ENCODE measurements at places on chromosomes 11 and 22.

- no peak for DNase-seq
These were observed 8.1 kb downstream of the ATG13 start for GRCh38 chr11:46625406-46625805.

GRCh38 chr22:46352691-46353386, 17.3 kb downstream of the TRMU start:
- peak; percentile 33 for DNase-seq

- no peak for DNase-seq
These were observed 15.6 kb upstream of the JAM3 start for GRCh38 chr11:134052988-134053945.

DNA sequence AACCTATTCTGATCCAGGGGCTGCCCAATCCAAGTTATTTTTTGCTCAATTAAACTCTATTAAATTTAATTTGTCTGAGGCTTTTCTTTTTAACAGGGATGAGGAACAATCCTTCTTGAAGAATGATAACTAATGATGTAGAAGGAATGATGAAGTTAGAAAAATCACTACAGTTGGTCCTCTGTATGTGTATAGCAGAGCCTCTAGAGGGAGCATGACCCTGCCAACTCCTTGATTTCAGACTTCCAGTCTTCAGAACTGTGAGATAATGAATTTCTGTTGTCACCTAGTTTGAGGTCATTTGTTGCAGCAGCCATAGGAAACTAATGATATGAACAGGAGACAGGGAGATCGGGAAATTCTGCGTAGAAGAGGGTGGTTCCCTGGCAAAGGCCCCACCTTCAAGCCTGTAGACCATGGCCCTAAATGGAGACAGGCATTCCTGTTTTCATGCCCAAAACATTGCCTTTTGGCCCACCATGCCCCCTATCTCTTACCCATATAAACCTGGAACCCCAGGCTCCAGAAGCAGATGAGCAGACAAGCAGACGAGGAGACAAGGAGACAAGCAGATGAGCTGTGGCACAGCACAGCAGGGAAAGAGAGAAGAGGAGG, 7.7 kb upstream of the QSER1 start:
- peak; percentile 28 for DNase-seq

- no peak for DNase-seq
These were observed 1038.5 kb downstream of the NTM start for GRCh38 chr11:132408877-132409276.

DNA sequence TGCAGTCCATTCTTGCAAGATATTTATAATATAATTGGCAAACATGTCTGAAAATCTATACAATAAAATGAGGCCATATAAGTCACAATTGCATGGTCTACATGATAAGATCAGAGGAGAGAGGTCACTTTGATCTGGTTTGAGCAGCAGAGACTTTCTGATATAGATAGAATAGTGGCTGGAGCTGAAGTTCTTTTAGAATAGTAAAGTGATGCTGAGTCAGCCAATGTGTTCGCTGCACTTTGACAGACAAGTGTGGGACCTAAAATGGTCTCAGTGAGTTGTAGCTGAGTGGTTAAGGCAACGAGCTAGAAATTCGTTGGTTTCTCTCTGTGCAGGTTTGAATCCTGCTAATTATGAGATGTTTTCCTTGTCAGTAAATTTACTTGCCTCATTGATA, 257.0 kb upstream of the C11orf87 start:
- no peak for DNase-seq

- no peak for DNase-seq
These were observed 234.7 kb downstream of the BRD1 start for GRCh38 chr22:49592780-49593501.

DNA sequence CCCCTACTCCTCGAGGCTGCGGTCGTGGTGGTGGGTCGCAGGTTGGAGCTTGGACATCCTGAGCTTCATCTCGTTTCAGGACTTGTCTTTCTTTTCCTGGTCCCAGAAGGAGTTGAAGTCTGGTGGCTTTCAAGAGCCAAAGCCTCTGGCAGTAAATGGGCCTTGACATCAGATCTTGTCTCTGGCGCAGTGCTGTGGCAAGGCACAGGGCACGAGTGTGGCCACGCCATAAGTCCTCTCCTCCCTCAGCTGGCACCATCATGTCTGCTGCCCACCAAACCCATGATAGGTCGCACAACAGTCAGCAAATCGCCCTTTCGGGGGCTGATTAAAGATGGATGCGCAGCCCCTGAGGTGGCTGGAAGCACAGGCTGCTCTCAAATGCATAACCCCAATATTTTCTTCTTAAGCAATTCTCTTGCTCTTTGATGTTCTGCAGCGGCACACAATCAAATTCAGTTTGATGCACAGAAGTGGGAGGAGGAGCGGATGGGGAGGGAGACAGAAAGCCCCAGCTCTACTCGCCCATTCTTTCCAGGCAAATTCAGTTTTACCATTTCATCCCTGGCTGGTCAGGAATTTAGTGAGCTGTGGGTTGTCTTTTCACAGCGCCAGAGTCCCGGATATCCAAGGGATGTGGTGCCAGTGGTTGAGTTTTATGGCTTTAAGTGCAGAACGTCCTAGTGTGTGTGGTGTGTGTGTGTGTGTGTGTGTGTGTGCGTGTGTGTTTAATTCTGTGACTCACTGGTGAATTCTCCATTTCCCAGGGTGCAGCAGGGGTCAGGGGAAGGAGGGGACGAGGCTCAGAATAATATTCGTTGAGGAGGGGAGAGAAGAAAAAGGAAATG, 162.0 kb downstream of the DSCAML1 start:
- DNase-seq: no peak

- no peak for DNase-seq
These were observed 58.3 kb upstream of the LINC01488 start for GRCh38 chr11:69423181-69423580.

DNA sequence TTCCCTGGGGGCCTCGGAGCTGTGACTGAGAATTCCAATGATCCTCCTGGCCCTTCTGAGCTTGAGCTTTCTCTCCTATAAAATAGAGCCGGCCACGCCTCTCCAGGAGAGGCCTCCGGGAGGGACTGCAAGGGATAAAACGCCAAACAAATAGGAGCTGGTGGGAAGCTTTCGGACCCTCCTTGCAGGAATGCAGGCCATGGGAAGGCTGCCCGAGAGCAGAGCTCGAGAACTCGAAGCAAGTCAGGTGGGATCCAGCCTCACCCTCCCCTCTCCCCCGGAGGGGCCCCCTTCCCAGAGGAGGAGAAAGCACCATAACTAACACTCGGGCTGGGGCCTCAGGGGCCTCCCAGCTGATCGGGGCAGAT, 34.6 kb downstream of the FLRT1 start:
- DNase-seq: no peak

GRCh38 chr11:69438286-69438920, 43.1 kb upstream of the LINC01488 start:
- DNase-seq: no peak

DNA sequence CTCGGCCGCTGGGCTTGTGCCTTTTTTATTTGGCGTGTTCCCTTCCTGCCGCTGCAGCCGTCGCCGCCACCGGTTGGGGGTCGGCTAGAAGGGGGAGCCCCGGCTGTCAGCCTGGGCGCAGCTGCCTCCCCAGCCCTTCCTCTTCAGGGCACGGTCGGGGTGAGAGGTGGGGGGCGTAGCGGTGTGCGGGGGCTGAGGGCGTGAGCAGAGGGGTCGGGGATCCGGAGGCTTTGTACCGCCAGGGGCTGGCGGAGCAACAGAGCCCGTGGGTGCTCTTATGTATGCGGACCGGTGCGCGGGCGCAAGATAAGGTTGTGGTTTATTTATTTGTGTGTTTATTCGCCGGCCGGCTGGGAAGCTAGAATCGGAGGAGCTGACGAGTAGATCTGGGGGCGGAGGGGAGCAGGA, 477 bp downstream of the ZBTB16 start:
- peak; percentile 49 for DNase-seq

- peak; percentile 58 for DNase-seq
These were observed 5.9 kb downstream of the PHOX2A start for GRCh38 chr11:72238040-72238450.

DNA sequence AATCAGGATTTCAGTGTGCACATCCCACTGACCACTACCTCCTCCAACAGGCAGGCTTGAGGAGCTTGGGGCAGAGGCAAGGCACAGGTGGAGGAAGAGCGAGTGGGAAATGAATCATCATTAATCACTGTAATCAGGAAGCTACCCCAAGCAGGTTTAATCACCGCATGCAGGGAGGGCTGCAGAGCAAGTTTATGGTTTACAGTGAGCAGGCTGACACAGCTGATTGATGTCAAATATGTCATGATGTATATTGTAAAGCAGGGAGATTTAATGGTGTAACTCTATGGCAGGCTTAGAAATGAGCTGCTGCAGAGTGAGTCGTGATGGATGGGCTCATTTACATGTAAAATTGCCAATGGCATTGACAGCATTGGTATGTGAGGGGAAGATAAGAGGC, 441.0 kb downstream of the NTM start:
- peak; percentile 19 for DNase-seq

DNA sequence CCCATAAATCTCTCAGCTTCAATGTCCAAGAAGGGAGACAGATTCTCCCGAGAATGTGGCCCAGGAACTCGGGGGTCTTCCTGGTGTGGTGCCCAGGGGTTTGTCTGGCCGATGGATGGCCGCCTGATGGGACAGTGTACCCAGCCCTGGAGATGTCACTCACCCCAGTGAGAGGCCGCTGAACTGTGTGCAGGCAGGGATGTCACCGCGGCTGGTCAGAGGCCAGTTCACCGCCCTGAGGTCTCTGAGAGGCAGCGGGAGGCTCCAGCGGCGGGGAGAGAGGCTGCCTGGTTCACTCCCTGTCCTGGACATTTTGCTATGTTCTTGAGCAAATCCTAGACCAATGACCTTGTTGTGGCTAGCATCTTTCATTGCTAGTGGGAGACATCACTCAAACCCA, 1349.5 kb downstream of the BRD1 start:
- no peak for DNase-seq

DNA sequence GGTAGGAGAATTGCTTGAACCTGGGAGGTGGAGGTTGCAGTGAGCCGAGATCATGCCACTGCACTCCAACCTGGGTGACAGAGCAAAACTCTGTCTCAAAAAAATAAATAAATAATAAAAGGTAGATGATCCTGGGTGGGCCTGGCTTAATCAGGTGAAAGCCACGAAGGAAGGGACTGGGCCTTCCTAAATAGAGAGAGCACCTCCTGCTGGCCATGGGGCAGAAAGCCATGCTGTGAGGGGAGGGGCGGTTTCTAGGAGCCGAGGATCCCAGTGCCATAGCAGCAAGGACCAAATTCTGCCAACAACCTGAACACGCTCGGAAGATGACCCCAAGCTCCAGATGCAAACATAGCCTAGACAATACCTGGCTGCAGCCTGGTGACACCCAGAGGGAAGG, 24.5 kb upstream of the DGKZ start:
- peak; percentile 42 for DNase-seq

DNA sequence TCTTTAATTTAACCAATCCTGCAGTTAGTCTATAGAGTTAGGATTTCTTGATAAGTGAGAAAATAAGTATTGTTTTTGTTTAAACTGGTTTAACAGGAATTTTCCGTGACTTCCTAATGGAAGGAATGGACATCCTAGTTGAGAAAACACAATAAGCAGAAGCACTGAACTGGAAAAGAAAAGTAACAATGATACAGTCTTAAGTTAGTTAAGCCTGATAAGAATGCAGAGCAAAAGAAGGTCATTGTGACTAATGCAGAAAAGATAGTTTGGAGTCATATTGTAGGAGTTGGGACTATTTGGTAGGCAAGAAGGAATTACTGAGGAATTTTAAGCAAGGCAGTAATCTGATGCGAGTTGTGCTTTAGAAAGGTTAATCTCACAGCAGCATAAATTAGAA, 11.7 kb downstream of the RNF141 start:
- DNase-seq: no peak

DNA sequence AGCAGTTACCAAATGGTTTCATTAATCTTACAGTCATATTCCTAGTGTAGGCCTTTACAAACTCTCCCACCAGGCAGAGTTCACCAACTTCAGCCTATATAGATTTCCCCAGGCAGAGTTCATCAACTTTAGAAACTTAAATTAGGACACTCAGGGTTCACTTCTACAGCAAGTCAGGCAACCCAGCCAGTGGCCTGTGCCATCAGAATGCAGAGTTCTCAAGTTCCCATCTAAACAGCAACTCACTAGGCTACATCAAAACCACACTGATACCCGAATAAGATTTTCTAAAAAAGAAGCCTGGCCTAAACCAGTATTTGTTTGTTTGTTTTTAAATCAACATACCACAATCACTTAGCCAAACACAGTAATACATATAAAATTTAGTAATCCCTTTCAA, 33.7 kb downstream of the PICALM start:
- peak; percentile 36 for DNase-seq

DNA sequence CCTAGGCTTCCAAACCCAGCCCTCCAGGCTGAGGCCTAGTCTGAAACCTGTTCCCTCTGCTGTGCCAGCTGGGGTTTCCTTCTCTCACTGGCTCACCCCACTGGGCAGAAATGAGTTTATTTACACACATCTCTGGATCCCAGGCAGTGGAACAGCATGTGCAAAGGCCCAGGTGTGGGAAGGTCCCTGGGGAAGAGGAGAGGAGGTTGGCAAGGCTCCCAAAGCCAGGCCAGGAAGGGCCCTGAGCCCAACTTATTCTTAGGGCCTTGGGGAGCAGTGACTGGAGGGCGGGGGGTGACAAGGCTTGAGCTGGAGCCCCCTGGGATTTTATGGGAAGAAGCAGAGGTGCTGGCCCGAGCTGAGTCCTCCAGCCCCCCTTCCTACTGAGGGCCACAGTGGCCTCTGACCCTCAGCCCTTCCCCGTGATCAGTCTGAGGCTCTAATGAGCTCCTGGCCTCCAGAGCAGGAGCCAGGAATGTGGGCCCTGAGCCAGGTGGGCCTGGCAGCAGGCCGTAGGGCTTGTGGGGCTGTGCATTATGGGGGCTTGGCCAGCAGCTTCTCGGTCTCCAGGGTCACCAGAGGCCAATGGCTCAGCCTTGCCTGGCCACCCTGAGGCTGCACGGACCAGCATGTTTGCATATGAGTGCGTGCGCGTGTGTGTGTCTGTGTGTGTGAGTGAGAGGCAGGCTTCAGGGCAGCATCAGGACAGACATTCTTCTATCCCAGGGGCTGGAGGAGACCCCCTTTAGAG, 2.9 kb downstream of the MYO7A start:
- DNase-seq: no peak

- no peak for DNase-seq
These were observed 20.8 kb upstream of the SNX19 start for GRCh38 chr11:130937051-130937450.

GRCh38 chr11:79382301-79383050, 58.4 kb downstream of the TENM4 start:
- no peak for DNase-seq

- DNase-seq: no peak
These were observed 2.0 kb downstream of the POLR3H start for GRCh38 chr22:41542224-41542623.

All from LHCN-M2 (cell line).